Jurkat, Clone E6-1 (cell line): ENCODE measurements at places on chromosomes 4 and X.

DNA sequence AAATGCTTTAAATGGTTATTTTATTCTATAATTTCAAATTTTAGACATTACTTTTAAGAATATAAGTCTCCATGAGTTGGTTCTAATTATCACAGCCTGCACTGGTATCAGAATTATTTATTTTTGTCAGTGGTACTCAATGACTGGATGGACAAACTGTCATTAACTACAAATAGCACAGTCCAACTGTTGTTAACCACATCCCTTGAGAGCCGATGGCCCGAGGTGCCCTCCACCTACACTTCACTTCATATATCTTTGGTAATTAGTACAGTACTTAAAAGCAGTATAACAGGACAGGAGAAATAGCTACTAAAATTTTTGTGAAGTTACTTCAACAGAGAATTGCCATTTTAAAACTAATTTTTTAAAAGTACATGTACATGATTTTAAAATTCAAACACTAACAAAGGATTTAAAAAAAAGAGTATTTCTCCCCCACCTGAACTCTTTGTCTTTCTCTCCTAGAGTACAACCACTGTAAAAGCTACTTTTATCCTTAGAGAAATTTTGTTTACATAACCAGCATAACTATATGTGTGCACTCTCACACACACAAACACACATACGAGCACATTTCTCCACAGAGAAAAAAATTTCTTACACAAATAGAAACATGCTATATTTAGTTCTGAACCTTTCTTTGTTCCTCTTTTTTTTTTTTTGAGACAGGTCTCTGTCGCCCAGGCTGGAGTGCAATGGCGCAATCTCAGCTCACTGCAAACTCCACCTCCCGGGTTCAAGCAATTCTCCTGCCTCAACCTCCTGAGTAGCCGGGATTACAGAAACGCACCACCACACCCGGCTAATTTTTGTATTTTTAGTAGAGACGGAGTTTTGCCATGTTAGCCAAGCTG lies 6.5 kb downstream of the TIFA start:
- DNase-seq = no peak

DNA sequence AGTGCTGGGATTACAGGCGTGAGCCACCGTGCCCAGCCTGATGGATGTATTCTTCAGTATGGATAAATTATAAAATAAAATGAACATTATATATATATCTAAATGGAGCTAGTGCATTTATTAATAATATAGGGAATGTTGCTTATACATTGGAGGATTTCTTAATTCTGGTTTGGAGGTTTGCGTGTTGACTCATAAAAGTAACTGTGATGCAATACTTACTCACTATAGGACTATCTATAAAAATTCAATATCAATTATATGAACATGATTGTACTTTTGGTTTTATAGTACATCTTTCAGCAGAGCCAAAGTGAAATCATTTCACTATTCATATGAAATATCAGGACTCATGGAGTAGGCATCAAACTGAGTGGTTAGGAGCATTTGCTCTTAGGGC lies 3.2 kb upstream of the AREG start:
- DNase-seq = no peak

GRCh38 chr4:3135155-3136011 lies 60.9 kb downstream of the HTT start:
- DNase-seq = no peak

GRCh38 chr4:180923486-180923885 lies 1319.7 kb upstream of the TENM3 start:
- DNase-seq = no peak

DNA sequence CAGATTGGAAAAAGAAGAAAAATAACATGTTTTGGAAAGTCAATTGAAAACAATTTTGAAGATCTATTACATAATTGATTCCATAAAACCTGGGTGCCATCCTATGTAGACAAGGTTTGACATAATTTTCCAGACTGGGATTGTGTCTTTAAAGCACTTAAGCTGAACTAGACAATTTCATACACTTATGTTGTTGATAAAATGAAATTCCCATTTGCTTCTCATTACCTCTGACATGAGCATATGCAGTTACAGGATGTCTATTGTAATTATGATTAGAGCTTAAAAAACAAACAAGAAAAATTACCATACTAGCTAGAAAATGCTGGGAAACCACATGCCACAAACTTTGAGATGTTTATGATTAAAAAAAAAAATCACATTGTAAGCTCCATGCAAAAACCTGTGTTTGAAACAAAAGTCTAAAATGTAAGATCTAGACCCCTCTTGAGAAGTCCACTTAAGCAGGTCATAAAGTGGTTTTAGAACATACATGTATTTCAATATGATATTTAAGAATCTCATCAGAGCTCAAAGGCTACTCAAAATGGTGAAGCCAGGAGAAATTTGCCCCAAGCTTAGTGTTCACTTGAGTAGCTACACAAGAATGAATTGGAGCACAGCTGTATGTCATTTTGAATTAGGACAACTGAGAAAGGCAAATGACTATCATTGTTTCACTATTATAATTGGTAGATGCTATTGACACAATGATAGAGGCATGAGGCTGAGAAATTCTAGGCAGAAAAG lies 181.1 kb upstream of the PABPC4L start:
- DNase-seq = no peak

DNA sequence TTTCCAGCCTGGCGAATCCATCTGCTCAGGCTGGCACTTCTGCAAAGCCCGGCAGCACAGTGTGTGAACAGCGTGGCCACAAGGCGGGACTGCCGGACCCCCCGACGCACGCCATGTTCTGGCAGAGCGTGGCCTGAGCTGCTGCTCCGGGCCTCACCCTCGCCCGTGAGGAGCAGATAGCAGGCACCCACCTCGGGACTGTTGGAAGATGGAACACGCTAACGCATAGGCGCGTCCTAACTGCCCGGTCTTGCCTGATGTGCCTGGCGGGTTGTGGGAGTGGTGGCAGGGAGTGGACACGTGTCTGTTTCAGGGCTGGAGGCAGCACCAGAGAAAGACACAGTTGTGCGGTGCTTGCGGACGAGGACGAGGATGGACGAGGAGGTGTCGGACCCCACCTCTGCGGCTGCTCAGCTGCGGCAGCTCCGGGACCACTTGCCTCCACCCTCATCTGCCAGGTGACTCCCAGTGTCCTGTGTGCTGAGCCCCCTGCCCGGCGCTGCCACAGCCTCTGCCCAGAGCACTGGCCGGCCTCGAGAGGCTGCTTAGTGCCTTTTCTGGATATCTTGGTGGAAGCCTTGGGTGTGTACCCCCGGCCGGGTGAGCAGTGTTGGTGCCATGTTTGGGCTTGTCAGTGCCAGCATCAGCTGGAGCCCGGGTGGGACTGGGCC lies 28.2 kb downstream of the UVSSA start:
- DNase-seq = no peak

DNA sequence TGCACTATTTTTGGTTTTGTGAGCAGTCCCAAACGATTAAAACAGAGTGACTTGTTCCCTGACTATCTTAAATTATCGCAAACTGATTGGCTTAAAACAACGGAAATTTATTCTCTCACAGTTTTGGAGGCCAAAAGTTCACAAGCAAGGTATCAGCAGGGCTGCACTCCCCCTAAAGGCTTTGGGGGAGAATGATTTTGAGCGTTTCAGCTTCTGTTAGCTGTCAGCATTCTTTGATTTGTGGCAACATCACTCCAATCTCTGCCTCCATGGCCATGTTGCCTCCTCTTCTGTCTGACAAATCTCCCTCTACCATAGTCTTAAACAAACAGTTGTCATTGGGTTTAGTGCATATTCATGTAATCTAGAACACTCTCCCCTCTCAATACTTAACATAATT lies 459.6 kb upstream of the ATOH1 start:
- no peak for DNase-seq

- no peak for DNase-seq
Measured at GRCh38 chrX:99761731-99762130, 648.3 kb downstream of the PCDH19 start.

- no peak for DNase-seq
Measured at GRCh38 chr4:175773566-175773965, 38.5 kb downstream of the GPM6A start.

DNA sequence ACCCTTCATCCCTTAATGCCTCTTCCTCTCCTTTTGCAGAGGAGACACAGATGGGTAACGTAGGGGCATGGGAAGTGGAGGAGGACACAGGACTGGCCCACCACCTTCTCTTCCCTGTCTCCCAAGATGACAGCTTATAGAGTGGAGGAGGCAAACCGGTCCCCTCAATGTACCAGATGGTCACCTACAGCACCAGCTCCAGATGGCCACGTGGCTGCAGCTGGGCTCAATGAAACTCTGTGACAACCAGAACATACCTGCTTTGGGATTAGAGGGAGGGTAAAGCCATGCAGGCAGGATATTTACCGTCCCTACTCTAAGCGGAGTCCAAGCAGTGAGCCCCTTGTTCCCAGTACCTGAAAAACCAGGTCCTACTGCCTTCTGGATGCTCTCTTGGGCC lies 7.5 kb upstream of the KLHL15 start:
- no peak for DNase-seq

GRCh38 chr4:156692016-156692415 lies 279.6 kb downstream of the PDGFC start:
- DNase-seq = no peak

DNA sequence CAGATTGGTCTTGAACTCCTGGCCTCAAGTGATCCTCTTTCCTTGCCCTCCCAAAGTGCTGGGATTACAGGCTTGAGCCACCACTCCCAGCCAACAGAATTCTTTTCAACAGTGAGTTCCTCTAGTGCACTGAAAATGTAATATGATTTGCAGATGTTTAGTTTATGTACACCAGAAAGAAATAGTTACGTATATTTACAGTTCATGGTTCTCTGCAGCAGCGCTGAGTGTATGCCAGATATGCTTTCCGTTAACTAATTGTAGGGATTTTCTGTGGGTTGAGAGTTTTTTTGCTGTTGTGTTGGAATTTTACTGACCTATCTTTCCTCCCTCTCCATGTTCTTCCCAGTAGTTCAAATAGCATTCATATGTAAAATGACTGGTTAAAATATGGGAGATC lies 44.0 kb downstream of the GAB1 start:
- no peak for DNase-seq

GRCh38 chrX:19863857-19864223 lies 23.6 kb downstream of the SH3KBP1 start:
- DNase-seq = no peak

DNA sequence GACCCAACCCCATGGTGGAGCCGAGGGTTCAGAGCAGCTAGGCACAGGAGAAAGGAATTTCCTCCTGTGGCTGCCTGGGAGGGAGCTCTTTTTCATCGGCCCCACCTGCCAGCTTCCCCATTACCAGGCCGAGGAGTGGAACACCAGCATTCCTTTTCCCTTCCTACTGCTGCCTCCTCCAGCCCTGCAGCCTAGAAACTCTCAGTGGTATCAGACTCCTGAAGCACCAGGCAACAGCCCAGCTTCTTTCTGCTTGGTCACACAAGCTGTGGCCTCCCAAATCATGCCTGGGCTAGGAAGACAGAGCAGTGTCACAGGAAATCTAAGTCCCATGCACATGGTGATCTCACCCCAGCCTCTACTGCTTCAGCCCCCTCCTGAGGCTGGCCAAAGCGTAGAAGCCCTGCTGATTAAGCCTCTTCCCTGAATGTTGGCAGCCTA lies 30.1 kb downstream of the RTL5 start:
- no peak for DNase-seq

GRCh38 chr4:147492306-147492705 lies 11.4 kb downstream of the EDNRA start:
- no peak for DNase-seq

- no peak for DNase-seq
Measured at GRCh38 chrX:97030463-97030862, 146.8 kb downstream of the RPA4 start.

DNA sequence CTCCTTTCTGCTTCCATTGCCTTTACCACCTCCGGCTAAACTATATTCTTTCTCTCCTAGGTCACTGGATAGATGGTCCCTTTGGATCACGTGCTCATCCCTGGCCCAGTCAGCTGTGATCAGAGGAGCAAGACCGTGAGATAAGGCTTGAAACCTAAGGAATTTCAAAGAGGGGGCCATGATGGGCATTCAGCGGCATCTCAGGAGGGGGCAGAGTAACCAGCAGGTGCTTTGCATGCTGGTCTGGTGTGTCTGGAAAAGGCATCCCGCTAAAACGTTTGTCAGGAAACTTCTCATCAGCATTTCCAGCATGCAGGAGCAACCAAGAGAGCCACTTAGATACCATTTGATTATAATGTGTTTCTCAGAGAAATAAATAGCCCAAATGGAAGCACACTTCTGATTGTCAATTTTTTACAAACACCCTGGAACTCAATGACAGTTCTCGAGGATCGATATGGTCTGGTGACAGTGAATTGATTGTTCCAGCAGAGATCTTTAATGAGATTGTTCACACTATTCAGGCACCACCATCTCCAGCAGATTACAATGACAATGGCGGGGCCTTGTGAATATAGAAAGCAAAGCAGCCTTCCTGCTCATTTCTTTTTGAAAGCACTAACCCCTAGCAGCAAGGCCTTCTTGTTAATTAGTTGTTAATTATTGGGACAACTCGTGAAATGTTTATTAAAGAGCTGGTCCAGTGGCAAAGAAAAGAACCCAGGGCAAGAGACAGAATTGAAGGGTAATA lies 327.1 kb downstream of the PTTG2 start:
- DNase-seq = no peak

- no peak for DNase-seq
Measured at GRCh38 chr4:139655116-139655515, 10.5 kb upstream of the MGST2 start.

- DNase-seq = no peak
Measured at GRCh38 chr4:15665753-15666365, 10.7 kb upstream of the FBXL5 start.

DNA sequence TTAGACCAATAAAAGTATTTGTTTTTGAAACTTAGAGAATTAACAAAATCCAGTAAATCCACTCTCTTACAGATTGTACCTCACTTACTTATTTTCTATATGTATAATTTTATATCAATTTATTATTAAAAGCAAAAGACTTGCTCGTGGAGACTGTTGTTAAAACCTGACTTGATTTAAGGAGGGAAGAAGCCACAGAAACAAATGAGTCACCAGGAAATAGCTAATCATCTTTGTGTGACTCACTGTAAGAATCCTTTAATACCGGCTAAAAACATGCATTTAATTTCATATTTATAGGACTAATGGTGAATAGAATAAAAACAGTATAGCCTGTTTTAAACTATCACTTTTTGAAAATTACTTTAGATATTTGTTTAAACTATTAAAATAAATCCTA lies 29.9 kb upstream of the UBE2NL start:
- DNase-seq = no peak

DNA sequence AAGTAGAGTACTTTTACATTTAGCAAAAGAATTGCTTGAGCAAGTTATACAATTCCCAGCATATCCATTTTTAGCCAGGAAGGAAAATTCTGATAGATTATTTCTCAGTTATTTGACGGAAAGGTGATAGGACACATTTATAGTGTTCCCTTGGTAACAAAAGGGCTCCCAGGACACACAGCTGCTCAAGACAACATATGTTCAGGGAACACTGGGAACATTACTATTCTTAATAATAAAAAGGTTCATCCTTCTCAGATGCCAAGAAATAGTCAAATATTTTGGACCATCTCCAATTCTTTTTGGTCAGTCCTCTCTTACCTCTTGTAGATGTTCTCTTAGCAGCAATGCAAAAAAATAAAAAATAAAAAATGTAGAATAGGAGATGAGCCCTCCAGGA lies 66.8 kb upstream of the SMAD1 start:
- DNase-seq = no peak

- no peak for DNase-seq
Measured at GRCh38 chr4:1126506-1126905, 13.1 kb upstream of the RNF212 start.
